ENCODE measurements at places on chromosomes 16 and 17.

DNA sequence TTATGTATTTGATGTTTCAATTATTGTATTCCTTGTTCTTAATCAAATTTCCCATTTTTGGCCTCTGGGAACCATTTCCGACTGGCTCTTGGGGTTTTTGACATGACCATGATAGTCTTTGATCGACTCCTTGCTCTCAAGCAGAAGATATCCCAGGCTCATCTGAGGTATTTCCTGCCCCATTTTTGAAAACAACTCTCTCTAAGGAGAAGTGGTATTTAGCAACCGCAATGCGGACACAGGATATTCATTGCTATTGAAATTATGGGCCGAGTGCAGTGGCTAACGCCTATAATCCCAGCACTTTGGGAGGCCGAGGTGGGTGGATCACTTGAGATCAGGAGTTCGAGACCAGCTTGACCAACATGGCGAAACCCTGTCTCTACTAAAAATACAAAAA lies 5.5 kb downstream of the TANGO6 start:
- no peak for DNase-seq

DNA sequence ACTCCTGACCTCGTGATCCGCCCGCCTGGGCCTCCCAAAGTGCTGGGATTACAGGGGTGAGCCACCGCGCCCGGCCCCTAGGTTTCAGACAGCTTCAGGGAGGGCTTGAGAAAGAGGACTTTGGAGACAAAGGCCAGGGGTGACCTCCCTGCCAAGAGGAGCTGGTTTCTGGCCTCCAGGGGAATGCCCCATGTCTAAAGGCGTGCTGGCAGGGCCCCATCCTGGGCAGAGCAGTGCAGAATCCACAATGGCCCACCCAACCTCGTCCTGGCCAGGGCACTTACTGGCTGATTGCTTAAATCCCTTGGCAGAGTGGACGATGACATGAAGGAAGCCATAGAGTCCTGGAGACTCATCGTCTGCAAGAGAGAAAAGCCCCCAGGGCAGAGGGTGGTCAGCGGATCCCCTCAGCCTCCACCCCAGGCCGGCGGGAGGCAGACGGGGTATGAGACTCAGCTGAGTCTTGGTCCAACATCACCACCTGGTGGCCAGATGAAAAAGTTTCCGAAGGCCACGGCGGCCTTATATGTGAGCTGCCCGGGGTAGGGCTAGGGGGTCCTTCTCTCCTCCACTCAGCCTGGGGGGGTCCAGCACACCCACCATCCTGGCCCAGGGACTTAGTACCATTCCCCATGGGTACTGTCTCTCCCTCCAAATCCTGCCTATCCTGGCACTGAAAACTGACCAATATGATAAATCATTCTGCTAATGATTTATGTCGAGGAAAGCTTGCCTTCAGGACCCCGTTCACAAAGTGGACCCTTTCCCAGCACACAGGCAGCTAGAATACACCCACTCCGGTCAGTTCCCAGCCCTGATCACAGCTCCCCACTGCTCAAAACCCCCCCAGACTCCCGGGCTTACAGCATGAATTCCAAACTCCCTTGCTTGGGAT lies 59.1 kb downstream of the TIMM22 start:
- DNase-seq, result no peak

DNA sequence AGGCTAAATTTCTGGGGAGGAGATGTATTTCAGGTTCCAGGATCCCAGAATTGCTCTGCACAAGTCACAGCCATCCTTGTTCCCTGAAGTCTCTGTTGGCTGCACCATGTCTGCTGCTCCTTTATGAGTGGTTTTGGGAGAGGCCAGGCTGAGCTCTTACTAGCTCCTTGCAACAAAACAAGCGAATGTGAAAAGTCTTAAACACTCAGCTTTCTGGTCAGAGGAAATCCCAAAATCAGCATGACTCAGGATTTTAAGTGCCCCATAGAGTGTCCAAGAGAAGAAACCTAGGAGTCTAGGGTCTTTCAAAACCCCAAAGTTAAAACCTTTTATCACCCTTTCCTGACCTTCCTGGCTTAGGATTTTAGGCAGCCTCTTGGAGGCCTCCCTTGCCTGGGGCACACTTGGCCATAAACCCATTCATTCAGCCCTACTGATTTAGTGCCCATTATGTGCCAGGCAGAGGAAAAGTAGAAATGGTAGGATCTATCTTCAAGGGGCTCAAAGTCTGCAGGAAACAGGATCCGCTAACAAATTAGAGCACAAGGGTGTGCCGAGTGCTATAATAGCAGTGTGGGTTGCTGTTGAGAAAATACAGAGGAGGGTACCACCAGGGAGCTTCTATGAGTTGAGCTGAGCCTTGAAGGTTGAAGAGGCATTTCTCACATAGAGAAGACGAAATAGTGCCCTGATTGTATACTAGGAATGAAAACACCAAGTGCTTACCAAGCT lies 36.9 kb downstream of the SOST start:
- DNase-seq, result no peak

DNA sequence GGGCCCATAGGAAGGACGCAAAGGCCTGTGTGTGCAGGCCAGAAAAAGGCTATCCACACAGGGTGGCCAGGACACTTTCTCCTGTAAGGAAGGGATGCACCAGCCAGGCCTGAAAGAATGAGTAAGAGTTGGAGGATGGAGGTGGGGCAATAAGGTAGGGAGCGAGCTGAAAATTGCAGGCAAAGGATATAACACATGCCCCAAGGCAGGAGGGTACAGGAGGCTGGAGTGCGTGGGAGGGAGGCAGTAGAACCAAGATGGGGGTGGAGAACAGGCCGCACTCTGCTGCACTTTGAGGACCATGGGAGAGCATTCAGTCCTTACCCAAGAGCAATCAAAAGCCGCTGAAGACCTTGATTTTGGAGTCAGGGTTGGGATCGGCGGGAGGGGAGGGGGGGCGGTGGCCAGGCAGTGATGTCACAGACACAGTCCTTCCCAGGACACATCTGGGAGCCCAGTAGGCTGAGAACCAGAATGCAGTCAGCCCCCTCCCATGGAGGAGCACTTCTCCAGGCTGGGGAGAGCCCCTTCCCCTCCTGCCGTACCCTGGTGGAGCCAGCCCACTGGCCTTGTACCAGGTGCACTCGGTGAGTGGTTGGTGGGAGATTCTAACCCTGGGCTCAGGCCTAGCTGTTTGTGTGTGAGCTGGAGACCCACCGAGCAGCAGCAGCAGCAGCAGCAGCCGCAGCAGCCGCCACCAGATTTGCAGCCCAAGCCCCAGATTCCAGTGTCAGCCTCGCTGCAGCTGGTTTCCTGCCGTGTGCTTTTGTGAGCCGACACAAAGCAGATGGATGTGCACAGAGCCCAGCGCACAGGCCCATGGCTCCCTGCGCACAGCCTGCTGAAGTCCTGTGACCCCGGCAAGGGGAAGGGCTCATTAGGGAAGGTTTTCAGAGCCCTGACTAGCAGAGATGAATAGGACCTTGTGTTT lies 17.5 kb downstream of the ANKRD40 start:
- no peak for DNase-seq

DNA sequence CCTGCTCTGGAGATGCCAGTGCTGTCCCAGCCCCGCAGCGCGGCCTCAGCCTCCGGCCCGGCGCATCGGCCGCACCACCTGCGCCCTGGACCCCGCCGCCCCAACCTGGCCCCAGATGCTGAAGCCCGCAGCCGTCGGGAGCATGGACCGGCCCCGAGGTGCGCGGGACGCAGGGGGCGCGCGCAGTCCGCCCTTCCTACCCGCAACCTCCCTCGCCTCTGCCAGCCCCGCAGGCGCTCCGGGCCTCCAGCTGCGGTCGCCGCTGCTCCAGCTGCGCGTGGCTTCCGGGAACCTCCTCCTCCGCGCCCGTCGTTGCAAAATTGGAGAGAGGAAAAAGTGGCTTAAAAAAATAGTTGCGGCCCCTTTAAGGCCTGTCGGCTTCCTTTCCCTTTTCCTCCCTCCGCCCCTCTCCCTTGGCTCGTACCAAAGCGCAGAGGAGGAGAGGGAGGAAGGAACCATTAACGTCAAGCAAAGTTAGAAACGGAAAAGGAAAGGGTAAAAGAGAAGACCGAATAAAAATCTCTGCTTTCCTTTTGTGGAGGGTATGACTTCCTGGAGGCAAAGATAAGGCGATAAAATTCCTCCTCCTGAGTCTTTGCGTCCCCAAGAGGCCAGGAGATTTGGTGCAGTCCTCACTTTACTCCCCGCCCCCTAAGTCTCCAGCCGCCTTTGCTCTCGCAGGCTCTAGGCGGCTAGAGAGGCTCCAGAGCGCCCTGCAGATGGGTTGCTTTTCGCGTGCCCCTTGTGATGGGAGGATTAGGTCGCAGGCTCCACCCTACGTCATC lies at the start of gene CDIPT:
Gene CDIPT, minus strand, starts transcription at position 343 of the 785 bp plus-strand sequence. CDS start 369 bp downstream, outside the sequence.
- DNase-seq, result peak; percentile 98

- no peak for DNase-seq
These were observed 16.4 kb downstream of the KRT23 start for GRCh38 chr17:40921026-40921425.

DNA sequence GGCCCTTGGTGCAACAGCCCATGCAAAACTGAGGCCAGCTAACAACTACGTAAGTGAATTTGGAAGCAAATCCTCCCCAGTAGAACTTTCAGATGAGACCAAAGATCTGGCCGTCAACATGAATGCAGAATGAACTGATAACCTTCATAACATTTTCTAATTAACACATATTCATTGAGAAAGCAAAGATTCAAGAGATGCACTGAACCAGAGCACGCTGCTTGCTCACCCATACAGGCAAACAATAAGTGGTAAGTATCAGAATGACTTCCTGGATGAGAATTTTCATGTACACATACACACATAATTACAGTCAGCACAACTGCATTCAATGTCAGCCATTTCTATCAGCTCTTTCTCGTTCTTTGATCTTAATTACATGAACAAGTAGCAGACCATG lies 30.6 kb downstream of the XYLT1 start:
- DNase-seq, result no peak

DNA sequence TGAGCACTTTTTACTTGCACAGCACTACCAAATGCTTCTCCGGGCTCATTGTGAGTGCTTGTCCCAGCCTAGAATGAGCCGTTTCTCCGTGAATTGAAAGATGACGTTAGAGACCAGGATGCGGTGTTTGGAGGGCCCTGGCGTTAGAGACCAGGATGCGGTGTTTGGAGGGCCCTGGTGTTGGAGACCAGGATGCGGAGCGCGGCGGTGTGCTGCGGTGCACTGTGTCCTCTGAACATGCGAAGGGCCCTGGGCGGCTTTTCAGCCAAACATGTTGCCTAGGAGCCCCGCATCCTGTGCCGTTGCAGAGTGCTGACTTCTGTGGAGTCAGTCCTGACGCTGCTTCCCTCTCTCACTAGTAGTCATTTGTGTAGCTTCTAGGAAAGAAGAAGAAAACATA lies 42.7 kb downstream of the BANP start:
- no peak for DNase-seq

- DNase-seq, result no peak
These were observed 28.4 kb upstream of the MED13 start for GRCh38 chr17:62093188-62094155.

DNA sequence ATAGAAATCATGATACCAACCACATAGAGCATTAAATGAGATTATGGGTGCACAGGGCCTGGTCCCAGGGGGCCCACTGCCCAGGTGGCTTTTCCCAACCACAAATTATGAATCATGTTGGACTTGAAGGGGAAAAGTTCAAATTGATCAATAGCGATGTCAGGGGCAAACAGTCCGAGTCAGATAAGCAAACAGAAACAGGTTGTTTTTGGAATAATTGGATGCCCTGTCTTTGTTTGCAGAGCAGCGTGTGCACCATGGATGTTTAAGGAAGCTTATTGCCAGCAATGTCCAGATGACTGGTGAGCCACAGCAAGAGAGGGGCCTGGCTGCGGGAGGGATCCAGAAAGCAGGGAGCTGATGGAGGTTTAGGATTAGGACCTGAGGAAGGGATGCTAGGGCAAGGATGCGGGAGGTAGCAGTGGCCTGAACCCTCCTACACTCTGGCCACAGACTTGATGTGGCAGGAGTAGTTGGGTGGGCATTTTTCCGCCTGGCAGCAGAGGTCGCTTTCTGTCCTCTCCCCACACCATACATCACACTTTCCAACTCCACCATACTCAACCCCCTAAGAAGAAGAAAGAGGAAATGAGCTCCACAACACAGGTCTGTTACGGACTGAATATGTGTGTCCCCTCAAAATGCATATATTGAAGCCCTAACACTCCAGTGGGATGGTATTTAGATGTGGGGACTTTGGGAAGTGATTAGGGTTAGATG lies 266.4 kb upstream of the RPL38 start:
- DNase-seq, result no peak

DNA sequence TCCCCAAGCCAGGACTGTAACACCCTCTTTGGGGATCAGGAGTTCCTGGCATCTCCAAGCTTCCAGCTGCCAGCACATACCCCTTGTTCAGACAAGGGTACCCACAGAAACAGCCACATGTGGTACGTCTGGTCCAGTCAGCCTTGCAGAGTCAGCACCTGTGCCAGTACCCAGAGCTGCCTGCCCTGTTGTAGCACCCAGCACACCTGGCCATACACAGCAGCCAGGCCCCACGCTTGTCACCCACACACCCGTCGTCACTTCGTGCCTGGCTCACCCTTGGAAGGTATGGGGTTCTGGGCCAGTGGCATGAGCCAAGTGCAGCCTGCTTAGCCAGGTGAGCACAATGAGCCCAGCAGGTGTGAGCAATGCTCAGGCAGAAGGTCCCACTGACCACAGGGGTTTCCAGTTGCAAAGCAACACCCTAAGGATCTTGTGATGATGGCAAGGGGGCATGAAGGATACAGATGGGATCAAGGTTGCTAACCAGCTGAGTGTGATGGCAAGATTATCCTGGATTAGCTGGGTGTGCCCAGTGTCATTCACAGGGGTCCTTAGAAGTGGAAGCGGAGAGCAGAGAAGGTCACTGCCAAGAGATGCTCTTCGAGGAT lies 202.3 kb downstream of the CPPED1 start:
- DNase-seq, result no peak

- no peak for DNase-seq
These were observed 111.7 kb downstream of the PITPNC1 start for GRCh38 chr17:67488768-67489167.

GRCh38 chr17:16075949-16076348 lies 76.3 kb downstream of the TTC19 start:
- no peak for DNase-seq

DNA sequence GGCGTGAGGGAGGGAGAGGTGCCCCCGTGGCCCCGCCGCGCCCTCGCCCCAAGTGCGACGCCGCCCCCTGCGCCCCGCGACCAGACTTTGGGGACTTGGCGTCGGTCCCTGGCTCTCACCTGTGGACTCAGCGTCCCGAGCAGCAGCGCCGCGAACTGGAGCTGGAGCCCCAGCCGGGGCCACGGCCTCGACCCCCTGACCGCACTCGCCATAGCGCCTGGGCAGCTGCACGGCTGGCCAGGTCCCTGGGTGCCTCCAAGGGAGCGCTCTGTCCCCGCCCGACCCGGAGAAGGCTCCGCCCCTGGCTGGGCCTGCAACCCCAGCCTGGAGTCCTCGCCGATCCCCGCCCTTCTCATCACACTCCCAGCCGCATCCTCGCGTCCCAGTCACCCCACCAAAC lies at the start of gene ERN2:
Gene ERN2, minus strand, starts transcription at position 247 of the 400 bp plus-strand sequence. Its CDS starts 35 bp downstream, at position 212.
- DNase-seq, result no peak

- DNase-seq, result no peak
These were observed 96.8 kb downstream of the OMG start for GRCh38 chr17:31200287-31200686.

Measured in NCI-H510A (cell line).